ENCODE measurements at places on chromosomes 5 and 9.

DNA sequence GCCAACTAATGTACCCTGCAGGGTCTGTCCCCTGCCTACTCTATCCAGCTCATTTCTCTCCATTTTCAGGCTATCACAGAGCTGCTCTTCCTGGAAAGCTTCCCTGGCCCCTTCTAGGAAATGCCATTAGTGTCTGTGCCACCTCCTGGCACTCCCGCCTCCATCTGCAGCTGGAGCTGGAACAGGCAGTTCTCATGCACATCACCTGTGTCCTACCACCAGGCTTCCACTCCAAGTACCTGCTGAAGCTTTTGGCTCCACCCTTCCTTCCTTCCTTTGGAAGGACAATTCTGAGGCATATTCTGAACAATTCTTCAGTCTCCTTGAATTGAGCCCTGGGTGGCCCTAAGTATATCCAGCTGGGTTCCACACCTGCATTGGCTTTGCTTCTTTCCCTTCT, 156.2 kb upstream of the ZNF618 start:
- DNase-seq, result no peak

DNA sequence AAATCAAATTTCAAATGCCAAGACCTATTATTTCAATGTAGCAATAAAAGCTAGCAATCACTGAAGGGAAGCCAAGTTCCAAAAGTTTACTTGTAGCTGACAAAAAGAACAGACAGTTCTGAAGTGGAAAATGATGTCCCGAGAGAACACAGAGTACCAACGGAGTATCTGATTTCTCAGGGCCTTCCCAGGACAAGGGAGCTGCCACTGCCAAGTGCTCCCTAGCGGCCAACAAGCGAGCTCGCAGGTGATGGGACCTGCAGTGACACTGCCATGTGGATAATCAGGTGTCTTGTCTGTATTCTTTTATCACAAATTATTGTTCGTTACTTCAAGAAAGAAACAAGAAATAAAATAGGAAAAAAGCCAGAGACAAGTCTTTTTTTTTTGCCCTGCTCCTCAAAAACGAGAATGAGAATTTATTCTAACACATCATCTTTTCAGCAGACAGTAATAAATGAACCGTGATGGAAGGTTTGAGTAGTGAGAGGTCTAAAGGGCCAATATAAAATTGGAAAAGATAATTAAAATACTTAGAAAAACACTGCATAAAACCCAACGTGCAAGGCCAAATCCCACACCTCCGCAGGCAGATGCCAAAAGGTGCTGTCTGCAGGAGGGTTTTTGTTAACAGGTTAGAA, 159.4 kb downstream of the MYO10 start:
- no peak for DNase-seq

DNA sequence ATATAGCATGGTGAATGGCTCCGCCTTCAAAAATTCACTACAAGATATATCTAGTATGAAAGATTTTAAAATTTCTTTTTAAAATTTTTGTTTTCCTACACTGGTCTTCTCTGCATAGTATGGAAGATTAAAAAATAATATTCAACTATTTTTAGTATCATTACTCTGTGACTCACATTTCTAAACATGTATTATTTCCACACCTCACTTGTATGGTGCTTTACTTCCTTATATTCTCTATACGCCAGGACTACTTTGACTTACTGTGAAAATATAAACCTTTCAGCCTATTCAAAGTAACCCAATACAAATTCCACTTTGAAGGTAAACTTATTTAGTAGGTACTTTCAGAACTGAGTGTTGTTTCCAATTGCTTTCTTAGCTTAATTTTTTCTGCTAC, 26.8 kb upstream of the TXNDC8 start:
- no peak for DNase-seq

GRCh38 chr9:130756037-130756436, 62.5 kb downstream of the EXOSC2 start:
- peak; percentile 39 for DNase-seq

GRCh38 chr5:143968071-143968878, 156.3 kb downstream of the HMHB1 start:
- DNase-seq, result peak; percentile 45

GRCh38 chr5:124888622-124889485, 142.4 kb upstream of the ZNF608 start:
- no peak for DNase-seq

DNA sequence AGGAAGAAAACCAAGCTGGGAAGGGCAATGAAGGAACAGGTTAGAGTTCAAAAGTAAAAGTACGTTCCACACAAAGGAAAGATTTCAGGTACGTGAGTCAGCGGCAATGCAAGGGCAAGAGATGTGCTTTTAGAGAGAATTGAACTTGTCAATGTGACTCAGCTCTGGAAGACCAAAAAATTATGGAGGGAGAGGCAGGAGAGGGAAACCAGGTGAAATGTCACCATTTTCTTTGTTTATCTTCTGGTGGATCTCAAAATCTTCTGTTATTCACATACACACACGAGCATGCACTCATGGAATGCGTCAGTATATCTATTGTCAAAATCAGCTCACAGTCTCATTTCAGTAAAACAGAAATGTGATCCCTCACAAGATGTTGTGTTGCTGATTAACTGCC, 148.8 kb upstream of the RFX3 start:
- DNase-seq, result no peak

GRCh38 chr5:36305571-36306326, 4.0 kb upstream of the RANBP3L start:
- peak; percentile 64 for DNase-seq

DNA sequence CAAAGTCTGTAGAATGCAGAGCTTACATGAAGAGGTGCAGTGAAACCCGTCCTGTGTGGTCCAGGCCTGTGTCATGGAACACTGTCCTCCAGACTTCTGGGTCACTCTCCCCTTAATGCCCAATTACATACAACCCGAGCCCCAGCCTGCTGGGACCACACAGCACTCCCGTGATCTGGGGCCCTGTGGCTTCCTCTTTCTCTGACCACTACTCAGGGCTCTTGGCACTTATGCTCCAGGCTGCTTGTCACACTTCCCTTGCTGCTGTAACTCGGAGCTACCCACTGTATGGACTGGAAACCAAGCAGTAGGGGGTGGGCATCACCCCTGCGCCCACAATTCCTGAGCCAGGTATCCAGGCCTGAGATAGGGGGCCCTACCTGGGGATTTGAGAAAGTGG, 10.3 kb upstream of the IL3 start:
- DNase-seq, result peak; percentile 85

- DNase-seq, result no peak
These were observed 205.1 kb upstream of the RGMB start for GRCh38 chr5:98568336-98568735.

DNA sequence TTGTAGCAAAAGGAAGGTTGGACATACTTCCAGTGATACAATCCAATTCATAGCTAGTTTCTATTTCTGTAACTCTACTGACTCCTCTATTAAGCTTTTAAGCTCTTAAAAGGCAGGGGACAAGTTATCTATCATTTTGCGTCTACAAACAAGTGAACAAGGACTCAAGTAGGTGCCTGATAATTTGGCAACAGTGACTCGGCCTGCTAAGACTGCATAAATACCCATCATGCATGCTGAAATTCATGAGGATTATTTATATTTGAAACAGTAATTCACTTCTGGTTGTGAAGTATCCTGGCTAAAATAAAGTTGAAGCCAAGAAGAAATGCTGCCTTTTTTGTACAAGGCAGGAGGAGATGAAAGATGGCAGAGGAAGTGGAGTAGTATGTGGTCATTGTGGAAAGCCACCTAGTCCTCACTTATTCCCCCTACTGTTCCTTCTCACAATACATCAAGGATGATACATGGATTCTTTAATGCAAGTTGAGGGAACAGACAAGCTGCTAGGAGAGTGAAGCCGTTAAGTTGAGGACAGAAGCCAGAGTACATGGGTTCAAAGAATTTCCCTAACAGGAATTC, 74.0 kb downstream of the MRPS27 start:
- DNase-seq, result peak; percentile 27

GRCh38 chr9:14358523-14358922, 44.6 kb upstream of the NFIB start:
- DNase-seq, result no peak

Measured in suppressor macrophage treated with lipopolysaccharide for 1 hour (primary cell).